ENCODE measurements at places on chromosomes 3 and 15.

- no peak for DNase-seq
Observed at GRCh38 chr15:42131826-42132806, 24.3 kb downstream of the PLA2G4F start.

- no peak for DNase-seq
Observed at GRCh38 chr3:38043486-38043885, 4.5 kb downstream of the DLEC1 start.

DNA sequence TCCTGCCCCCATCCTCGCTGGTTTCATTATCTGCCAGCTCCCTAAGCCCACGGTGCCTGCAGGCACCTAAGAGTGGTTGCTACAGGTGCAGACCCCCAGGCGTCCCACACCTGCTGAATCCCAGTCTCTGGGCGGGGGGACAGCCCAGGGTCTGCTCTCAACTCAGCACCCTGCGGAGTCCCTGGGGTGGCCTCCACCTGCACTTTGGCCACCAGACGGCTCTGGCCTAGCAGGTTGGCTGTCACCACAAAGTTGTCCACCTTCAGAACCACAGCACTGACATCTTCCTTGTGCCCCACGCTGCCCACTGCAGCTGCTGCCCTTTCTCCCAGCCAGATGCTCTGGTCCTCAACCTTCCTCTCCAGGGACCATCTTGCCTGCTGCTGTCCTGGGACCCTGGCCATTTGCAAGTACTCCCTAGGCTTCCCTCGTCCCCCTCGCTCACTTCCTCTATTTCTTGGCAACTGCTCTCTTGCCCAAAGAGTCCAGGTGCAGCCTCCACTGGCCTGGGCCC lies 34.9 kb upstream of the SNRPA1 start:
- no peak for DNase-seq

- DNase-seq: no peak
Observed at GRCh38 chr3:18837137-18837755, 311.1 kb upstream of the KCNH8 start.

- DNase-seq: no peak
Observed at GRCh38 chr3:61248496-61248895, 2.8 kb downstream of the FHIT start.

DNA sequence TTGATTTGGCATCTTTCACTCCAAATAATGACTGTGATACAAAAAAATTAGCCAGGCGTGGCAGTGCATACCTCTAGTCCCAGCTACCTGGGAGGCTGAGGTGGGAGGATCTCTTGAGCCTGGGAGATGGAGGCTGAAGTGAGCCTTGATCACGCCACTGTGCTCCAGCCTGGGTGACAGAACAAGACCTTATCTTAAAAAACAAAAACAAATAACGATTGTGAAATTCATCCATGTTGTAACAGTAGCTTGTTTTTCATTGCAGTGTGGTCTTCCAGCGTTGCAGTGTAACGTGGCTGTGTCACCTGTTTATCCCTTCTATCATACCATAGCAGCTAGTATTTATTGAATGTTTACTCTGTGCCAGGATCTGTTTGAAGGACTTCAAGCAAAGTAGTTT lies 120.9 kb downstream of the ITPR1 start:
- no peak for DNase-seq

DNA sequence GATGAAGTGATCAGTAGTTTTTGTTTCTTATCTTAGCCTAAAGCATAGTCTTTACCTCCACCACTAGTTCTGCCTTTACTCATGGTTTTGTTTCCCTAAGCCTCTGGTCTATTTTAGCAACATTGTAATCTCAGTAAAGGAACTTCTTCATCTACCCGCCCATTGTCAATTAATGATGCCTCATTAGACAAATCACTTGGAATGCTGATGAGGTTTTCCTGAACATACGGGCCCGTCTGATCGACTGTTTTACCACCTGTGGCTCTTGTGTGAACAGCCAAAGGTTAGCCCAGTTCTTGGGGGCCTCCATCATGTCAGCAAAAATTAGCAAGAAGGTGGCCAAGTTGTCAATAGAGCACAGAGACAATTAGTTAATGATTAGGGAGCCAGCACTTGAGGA lies 470.1 kb upstream of the ARRDC4 start:
- DNase-seq: no peak

DNA sequence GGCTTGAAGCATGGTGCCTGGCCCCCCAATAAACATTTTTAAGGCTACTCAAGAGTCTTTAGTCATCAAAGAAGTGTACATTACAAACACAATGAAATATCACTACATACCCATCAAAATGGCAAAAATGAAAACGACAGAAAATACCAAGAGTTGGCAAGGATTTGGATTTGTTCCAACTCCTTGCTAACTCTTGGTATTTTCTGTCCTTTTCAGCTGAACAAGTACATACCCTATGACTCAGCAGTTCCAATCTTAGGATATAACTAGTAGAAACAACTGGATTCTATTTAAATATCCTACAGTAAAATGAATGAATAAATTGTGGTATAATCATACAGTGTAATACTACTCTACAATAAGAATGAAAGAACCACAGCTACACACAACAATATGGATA lies 25.1 kb upstream of the GABPB1 start:
- DNase-seq: no peak

GRCh38 chr3:165642761-165643420 lies 194.3 kb downstream of the BCHE start:
- DNase-seq: peak; percentile 86

DNA sequence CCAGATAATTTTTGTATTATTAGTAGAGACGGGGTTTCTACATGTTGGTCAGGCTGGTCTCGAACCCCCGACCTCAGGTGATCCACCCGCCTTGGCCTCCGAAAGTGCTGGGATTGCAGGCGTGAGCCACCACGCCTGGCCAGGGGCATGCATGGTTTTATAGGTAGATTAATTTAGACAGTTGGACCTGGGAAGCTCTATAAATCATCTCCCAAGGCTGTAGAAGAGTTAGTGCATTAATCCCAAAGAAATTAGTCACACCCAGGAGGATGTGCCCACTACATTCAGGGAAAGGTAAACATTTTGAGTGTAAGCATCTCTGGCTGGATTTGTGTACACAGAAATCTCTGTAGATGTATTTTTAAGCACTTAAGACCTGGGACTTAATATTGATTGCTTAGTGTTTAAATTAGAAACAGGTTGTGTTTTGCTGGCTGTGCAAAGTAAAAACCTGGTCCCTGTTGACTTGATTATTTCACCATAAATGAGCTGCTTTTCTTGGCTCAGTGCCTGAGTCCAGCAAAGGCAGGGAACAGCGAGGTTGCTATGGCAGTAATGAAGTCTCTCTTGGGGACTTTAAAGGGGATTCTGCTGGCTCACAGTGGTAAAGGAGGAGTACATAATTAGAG lies 19.2 kb downstream of the EXOSC7 start:
- peak; percentile 68 for DNase-seq

Measured in brain pericyte (primary cell).